ENCODE measurements at places on chromosomes 2 and 18.

DNA sequence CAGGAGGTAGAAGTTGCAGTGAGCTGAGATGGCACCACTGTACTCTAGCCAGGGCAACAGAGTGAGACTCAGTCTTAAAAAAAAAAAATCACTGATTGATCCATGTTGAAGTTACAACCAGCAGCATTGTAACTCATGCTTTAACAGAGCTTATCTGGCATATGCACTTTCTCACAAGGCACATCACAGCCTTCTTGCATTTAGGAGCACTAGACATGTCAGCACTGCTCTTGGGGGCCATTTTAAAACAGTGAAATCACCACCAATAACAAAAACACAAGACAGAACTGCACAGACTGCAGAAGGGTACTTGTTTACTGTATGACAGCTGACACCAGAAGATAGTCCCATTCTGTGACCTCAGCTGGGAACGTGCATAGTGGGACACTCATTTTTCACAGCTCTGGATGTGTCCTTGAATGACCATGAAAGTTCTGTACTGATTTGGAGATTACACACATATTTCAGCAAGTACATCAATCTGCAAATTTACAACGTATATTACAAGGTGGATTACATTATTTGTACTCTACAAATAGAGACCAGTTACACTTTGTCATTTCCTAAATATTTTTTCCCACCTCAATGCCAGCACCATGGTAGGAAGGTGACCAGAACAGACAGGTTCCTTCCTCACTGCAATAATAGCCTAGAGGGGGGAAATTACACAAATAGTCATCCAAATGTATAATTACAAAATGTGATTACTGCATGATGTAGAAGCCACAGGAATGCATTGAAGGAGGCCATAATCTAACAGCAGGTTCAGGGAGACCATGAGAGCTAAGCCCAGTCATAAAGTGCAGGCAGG is 35.1 kb downstream of the CCBE1 start:
- no peak for DNase-seq

- no peak for DNase-seq
These were observed 23.5 kb upstream of the ITGB6 start for GRCh38 chr2:160223560-160223959.

DNA sequence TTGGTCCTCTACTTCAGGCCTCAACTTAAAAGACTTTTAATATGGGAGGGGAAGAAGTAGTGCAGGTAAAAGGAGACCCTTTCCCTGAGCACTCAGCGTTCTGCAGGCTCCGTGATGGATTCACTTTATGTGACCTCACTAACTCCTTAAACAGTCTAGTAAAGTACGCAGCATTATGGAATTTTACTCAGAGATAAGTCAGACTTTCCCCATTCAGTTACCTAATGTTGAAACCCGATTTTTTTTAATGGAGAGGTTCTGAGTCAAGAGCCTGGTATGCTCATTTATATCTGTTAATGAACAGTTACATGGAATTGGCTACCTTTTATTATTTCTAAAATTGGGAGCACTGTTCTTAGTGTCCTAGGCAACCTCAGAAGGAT is 34.1 kb downstream of the RASGRP3 start:
- DNase-seq, result no peak

DNA sequence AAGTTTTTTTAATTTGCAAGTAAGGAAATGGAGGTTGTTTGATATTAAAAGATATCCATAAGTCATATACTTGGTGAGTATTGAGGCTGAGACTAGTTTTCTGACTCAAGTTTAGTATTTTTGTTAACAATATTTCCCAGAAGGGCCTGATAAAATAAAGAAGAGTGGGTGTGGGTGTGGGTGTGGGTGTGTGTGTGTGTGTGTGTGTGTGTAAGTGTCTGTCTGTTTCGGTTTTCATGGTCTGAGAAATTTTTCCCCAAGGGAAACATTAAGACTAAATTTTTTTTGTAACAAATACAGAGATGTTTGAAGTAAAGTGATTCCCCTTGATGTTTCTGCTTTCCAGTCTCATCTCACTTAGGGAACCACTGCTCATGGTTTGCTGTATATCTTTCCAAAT is 36.5 kb downstream of the PPM1B start:
- no peak for DNase-seq

GRCh38 chr2:130837175-130837810 is 579 bp downstream of the ARHGEF4 start:
- DNase-seq, result no peak

- no peak for DNase-seq
These were observed 68.6 kb downstream of the METTL8 start for GRCh38 chr2:171365232-171365631.

GRCh38 chr2:160575368-160575767 is 81.8 kb upstream of the RBMS1 start:
- no peak for DNase-seq

- DNase-seq, result peak; percentile 79
These were observed 29.4 kb downstream of the KATNAL2 start for GRCh38 chr18:46946656-46947282.

DNA sequence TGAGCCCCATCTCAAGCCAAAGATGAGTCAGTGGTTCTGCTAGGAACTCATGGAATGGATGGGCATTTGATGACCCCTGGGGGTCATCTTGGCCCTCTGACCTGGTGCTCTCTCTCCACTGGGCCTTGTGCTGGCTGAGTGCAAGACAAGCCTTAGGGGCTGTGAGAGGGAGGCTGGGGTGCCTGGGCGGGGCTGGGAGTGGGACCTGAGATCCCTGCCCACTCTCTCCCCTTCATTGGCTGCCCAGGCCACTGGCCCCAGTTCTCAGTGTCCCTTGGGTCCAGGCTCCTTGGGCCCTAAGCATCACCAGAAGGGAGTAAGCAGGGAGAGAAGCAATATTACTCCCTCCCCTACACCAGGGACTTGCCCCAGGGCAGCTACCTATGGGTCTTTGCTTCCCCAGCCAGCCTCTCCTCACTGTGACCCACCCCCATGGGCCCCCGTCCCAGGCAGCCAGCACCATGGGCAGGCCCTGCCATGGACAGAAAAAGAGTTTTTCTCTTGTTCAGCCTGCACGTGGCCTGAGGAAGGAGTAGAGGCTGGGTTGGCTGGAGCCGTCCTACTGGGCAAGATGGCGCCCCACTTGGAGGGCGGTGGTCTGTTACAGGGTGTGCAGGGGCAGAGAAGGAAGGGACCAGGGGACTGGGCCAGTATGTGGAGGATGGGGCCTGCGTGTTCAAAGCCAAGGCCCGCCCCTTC is 33.6 kb downstream of the ATOH8 start:
- DNase-seq, result no peak

DNA sequence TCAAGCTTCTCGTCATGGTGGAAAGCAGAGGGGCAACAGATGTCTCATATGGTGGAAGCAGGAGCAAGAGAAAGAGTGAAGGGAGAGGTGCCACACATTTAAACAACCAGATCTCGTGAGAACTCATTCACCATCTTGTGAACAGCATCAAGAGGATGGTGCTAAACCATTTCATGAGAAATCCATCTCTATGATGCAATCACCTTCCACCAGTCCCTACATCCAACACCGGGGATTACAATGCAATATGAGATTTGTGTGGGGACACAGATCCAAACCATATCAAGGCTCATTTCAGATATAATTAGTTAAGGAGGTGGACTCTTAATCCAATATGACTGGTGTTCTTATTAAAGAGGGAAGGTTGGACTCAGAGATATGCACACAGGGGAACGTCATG is 272.8 kb downstream of the KCNS3 start:
- no peak for DNase-seq

DNA sequence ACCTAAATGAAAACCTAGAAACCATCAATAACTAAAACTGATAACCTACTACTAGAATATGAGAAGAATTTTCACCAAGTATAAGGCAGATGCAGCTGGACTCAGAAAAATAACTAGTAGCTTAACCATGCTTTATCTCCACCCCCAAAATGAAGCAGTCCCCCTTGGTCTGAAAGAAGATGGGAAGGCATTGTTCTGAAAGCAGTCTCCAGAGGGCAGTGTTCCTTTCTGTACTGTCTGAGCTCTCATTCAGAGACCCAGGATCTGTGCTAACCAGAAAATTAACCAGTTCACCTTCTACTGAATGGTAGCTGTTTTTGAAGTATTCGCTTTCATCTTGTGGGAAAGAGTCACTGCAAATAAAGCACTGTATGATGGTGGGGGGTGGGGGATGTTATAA is 273.0 kb downstream of the PDE11A start:
- no peak for DNase-seq

- no peak for DNase-seq
These were observed 59.1 kb downstream of the TNS1 start for GRCh38 chr2:217943446-217944321.

DNA sequence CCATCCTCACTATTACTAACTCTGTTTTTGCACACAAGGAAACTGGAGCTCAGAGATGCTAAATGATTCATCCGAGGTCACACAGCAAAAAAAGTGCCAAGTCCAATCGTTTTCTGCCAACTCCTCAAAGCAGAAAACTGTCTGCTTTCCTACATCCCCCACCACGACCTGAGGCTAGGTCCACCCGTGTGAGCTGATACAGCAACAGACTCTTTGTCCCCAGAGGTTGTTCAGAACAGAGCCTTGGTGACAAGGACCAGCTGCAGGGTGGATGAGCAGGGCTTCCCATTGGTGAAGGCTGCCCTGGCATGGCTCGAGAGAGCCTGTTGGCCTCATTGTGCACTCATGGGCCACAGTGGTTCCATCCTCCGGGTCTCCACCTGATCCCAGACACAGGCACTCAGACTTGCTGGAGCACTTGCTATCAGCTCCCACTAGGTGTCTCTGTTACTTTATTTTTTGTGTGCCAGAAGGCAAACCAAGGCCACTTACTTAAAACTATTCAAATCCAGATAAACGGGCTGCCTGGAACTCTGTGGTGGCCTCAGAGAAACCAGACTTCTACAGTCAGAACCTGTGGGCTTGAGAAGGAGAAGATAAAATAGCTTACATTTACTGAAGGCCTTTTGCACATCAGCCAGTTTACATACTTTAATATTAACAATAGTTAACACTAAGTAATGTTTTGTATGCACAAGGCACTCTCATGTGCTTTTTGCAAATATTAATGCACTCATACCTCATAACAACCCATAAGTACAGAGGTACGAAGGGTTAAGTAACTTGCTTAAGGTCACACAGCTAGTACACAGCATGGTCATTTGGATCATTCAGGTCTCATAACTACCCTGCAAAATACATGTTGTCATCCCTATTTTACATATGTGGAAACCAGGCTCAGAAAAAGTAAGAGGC is 62.9 kb upstream of the CTIF start:
- DNase-seq, result no peak

GRCh38 chr2:32277363-32277673 is 386 bp upstream of the YIPF4 start:
- no peak for DNase-seq

- no peak for DNase-seq
These were observed 409.1 kb downstream of the TNS1 start for GRCh38 chr2:217593732-217594131.

GRCh38 chr2:207772081-207772843 is 2.6 kb upstream of the FZD5 start:
- no peak for DNase-seq

- no peak for DNase-seq
These were observed 227.3 kb downstream of the LOXHD1 start for GRCh38 chr18:46429649-46430224.

DNA sequence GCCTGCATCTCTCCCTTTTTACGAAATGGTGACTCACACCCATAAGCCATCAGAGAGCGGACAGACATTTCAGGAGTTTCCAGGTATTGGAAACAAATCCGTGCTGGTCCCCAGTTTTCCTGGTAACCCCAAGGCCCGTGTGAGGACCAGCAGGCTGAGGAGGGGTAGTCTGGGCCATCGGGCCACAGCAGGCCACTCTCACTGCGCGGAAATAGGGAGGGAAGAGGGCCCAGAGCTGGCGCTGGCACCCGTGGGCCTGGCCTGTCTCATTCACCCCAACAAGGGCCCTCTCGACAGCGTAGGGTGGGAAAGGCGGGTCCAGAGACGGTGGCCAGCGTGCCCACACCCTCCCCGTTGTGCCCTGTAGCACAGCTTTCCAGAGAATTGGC is 13.7 kb upstream of the FAHD2A start:
- peak; percentile 22 for DNase-seq

DNA sequence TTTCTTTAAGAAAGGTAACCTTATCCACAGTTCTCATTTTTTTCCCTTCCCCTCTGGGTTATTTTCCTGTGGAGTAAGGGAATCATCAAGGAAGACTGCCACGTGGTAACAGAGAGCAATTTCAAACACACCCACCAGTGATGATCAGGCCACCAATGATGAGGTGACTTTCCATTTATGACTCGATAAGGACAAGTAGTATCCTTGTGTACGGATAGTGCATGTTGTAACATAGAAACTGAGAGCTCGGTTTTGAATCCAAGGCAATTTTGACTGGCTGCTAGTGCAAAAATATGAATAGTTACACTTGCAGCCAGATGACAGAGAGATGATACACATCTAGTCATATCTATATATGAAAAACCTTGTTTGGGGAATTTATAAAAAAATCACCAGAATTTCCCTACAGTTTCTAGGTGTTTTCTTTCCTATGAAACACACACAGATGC is 143.6 kb upstream of the TCF4 start:
- DNase-seq, result no peak

DNA sequence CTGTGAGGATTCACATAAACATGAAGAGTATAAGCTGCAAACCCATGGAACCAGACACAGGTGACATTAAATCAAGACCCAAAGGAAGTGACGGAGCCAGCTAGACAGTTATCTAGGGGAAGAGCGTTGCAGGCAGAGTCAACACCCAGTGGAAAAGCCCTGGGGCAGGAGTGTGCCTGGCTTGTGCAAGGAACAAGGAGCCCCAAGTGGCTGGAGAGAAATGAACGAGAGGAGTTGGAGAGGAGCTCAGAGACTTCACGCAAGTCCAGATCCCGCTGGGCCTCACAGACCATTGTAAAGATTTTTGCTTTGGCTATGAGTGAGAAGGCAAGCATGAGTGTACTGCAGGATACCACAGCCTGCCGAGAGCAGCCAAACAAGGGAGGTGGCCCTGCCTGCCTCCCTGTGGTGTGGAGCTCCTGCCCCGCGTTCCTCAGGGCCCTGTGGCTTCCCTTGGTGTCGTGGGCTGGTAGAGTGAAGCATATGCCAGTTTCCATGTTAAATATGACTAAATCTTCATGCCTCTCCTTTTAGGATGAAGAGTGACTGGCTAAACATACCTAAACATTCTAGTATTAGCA is 88.2 kb downstream of the SP3 start:
- DNase-seq, result no peak

GRCh38 chr2:44389895-44390294 is 28.1 kb downstream of the CAMKMT start:
- no peak for DNase-seq
